ENCODE measurements at places on chromosomes 6 and 20.

DNA sequence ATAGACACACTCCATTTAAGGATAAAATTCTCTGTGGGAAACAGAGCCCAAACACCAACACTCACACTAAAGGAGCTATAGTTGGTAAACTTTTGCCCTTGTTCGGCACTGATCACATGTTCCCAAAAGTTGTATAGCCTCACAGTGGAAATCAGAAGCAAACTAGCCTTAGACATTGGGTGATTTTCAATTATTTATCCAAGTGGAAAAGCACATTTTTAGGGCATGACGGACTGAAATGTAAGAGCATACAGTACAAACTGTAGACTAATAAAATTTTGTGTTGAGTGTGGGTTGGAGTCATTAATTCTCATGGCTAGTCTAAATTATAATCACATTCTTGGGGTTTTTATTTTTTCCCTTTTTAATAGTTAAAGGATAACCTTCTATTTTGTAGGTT is 202.4 kb downstream of the MOXD1 start:
- no peak for ATAC-seq

GRCh38 chr20:48805286-48805685 is 22.5 kb downstream of the PREX1 start:
- ATAC-seq = no peak

DNA sequence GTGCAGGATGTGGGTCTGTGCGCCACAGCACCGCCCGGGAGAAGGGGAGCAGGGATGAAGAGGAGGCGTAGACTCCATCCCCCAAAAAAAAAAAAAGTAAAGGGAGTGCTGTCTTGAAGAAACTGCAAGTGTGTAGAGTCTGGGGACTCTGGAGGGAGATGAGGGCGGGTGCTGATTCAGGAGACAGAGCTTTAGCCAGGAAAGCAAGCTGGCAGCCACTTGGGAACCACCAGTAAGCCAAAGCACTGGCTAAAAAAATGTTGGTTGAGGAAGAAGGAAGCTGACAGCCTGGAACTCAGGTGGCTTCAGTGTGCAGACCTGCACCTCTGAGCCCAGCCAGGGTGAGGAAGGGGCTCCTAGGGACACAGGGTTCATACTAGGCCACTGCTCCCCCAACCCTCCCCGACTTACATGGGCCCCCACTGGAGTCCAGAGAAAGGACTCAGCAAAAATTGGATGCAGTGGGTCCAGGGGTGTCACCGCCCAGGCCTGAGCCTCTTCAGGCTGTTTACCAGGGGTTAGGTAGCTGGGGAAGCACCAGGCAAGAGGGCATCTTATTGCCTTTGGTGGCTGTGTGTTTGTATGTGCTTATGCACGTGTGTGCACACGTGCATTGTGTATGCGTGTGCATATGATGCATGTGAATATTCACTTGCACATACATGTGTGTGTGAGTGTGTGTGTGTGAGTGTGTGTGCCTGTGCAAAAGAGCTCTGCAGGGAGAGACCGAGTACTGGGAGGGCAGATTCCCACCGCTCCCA is 153.5 kb upstream of the MLN start:
- ATAC-seq = no peak

DNA sequence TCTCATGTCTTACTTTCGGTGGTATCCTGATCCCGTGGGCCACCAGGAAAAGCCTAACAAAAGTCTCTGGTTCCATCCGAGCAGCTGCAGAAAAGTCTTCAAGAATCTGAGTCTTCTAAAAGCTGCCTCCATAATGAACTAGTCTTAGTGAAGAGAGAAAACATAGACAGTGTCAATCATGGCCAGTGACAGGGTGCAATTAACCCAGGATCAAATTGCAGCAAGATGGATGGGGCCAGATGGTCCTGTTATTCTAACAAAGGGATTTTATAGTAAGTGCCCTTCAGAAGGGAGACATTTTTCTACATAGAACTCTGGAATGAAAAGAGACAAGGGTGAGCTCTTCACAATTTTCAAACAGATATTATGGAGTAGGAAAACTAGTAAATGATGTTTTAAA is 281.6 kb upstream of the ZFP64 start:
- ATAC-seq = no peak

GRCh38 chr6:91482498-91482897 is 895.6 kb upstream of the MAP3K7 start:
- no peak for ATAC-seq

DNA sequence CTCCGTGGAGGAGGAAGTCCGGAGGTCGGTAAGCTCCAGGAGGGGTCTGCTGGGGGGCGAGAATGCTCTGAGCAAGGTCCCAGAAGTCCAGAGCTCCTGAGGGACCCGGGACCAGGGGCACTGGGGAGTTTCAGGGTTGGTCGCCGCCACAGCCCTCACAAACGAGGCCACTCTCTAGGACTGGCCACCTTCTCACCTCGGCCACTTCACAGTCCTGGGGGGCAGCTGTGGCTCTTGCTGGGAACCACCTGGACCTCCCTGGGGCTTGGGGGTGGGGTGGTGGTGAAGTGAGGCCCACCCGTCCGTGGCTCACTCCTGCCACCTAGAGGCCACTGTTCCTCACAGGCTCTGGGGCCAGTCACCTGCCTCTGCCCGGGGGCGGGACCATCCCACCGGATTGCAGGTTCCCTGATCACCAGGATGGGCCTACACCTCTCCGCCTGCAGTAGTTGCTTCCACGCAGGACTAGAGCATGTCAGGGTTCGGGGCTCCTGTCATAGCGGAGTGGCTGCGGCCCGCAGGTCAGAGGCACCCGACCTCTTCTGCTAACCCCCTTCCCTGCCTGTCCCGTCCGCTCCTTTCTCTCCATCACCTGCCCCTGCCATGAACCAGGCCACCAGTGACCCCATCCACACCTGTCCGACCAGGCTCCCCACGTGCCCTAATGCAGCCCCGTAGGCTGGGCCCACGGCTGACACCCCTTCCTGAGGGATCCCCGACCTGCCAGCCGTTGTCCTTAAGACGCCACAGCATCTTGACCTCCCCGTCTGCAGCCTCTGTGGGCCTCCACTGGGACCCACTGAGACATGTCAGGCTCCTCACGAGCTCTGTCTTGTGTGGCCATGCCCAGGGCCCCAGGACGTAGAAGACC is 5.1 kb upstream of the TCEA2 start:
- ATAC-seq = peak; percentile 47

DNA sequence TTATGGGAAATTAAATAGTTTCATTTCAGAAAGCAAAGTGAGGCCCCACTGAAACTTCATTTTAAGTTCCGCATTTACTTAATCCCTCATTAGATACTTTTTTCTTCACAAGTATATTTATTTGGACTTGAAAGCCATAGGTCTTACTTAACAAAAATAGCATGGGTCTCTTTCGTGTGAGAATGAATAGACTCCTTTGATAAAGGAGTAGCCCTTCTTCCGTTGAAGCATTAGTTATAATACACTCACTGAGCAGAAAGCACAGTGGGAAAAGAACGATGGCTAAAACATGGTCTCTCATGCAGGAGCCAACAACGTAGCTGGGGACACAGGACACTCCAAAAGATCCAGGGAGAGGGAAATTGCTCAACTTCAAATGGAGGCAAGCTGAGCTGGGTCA is 130.4 kb downstream of the SLC23A2 start:
- no peak for ATAC-seq

- no peak for ATAC-seq
Observed at GRCh38 chr6:22064558-22064957, 232.3 kb downstream of the PRL start.

Data from gastroesophageal sphincter (tissue), 4 donors.